Stomach (tissue), 19 donors: ENCODE measurements at places on chromosomes 12 and 14. TPM values are rescaled to one million over a fixed set of nuclear protein-coding genes. Genes with fewer than 3 reads are reported as not detected.

The TTC9 gene
- total RNA-seq: not detected

- DNase-seq: peak; percentile 92
Measured at GRCh38 chr12:98418357-98419075, 96.9 kb upstream of the TMPO start.

The KSR2 gene
- total RNA-seq: not detected

- DNase-seq: peak; percentile 82
Measured at GRCh38 chr12:117968826-117969659, at the start of gene KSR2. TSS of gene KSR2 (minus strand) at chr12:117968990. CDS start at chr12:117968255, 735 bp downstream.

The ITPK1 gene
- 23.3 TPM for total RNA-seq

DNA sequence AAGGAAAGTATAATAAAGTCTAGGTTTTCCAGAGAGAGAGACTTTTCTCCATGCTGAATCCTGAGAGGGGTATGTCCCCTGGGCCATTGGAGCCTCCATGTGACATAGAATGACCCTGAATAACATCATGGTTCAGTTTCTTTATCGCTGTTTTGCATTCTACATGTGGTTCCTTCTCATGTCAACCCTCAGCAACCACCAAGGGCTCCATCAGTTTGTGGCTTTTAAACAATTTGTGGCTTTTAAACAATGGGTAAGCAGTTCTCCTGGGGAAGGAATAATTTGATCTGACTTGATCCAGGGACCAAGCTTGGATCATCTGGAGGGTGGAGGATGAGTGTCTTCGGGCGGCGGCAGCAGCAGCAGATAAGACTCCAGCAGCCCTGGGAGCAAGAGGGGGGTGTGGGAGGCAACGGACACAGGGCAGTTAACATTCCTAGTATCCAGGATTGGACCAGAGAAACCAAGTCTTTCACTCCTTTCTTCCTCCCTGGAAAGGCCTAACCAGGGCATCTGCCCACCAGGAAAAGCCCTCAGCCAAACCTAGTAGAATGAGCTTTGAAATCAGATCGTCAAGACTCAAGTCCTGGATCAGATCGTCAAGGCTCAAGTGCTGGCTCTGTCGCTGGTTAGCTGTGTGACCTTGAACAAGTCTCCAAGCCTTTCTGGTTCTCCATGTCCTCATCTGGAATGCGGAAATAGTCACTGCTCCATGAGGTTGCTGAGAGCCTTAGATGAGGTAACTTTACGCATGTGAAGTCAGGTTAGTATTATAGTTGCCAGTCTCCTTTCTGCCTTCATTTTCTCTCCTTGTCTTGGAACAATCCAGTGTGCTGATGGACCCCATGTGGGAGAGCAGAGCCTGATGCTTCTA, 27.8 kb upstream of the FAM222A start:
- DNase-seq: no peak

GRCh38 chr12:6468283-6468575, 2.2 kb downstream of the VAMP1 start:
- DNase-seq: no peak

The JDP2 gene
- total RNA-seq: 21.6 TPM

DNA sequence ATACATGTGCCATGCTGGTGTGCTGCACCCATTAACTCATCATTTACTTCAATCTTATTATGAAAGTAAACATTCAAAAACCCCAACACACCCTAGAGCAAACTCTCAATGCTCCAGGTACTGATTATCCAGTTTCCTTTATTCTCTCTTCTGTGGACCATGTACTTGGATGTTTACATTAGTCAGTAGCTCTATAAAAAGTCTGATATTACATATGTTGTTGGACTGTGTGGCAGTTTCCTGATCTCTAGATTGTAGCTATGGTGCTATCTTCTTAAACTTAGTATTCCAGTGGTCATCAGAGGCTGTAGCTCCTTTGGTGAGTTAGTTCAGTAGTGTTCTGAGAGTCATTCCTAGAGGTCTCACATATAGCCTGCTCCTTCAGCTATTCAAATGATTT, 25.1 kb upstream of the ITGA5 start:
- no peak for DNase-seq

GRCh38 chr14:42710071-42710470, 1103.4 kb downstream of the LRFN5 start:
- no peak for DNase-seq

GRCh38 chr14:53365486-53366130, 212.5 kb upstream of the DDHD1 start:
- no peak for DNase-seq

The CAPS2 gene
- total RNA-seq: 1.4 TPM

The CLBA1 gene
- 3.5 TPM for total RNA-seq

The BCL2L14 gene
- total RNA-seq: 32.7 TPM

- DNase-seq: no peak
Measured at GRCh38 chr14:105486163-105486973, at the start of gene CRIP1. TSS of gene CRIP1 (plus strand) at chr14:105486886. CDS start at chr14:105487260, 374 bp downstream.

The KIF5A gene
- total RNA-seq: 1.8 TPM

DNA sequence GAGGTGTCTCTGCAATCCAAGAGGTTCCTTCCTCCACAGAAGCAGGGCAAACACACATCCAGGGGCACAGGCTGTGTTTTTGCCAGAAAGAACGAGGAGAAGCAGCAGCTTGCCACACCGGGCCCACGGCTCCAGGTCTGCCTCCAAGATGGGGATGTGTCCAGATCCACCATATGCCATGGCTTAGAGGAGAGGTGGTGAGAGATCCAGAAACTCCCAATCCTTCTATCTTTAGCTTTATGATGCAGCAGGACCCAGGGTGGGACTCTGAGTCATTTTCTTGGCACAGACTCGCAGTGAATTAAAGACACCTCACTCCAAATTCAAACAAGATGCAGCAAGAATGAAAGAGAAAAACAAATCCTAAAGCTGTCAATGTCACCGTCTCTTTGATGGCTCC, 481.4 kb upstream of the TMEM132C start:
- DNase-seq: no peak

- DNase-seq: no peak
Measured at GRCh38 chr12:130131801-130132200, 30.5 kb upstream of the FZD10 start.

DNA sequence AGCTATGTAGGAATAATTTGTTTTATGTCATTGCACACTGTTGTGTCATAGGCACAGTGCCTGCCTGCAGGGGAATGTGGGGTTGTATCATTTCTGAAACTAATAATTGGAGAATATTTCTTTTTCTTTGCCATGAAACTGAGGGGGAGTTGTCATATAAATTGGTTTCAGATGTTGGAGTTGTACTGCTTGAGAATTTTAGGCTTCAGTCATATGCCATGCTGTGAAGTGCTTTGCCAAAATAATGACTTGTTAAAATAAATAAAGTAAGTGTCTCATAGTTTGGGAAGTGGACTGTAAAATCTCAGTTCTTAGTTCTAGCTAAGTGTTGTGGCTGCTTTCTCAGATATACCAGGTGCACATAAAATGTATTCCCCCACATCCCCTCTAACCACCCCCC, 116.8 kb downstream of the DAAM1 start:
- no peak for DNase-seq

DNA sequence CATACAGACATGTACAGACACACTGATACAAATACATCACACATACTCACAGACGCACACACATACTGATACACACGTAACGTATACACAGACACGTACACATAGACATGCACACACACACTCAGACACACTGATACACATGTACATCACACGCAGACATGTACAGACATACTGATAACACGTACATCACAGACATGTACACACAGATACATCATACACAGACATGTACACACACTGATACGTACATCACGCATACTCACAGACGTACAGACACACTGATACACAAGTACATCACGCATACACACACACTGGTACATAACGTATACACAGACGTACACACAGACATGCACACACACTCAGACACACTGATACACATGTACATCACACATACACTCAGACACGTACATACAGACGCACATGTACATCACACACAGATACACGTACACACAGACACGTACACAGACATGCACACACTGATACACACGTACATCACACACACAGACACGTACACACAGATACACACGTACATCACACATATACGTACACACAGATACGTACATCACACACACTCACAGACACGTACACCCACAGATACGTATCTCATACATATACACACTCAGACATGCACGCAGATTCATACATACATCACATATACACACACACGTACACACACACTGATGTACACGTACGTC, 5.1 kb downstream of the ZNF605 start:
- no peak for DNase-seq

GRCh38 chr14:70635971-70636595, 5.6 kb upstream of the TTC9 start:
- DNase-seq: no peak

The SIX1 gene
- not detected for total RNA-seq

- DNase-seq: no peak
Measured at GRCh38 chr14:36901861-36902260, 240.2 kb downstream of the PAX9 start.

DNA sequence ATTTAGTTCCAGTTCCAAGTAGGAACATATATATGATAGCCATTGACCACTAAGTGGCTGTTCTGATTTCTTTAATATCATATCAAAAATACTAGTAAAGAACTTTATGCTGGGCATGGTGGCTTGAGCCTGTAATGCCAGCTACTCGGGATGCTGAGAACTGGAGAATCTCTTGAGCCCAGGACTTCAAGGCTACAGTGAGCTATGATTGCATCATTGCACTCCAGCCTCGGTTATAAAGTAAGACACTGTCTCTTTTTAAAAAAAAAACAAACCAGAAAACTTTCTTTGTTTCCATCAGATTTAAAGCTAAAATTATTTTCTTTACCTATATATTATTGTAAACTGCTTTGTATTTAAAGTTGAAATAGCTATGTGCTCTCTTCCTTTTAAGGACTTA, 127.0 kb downstream of the SCAF11 start:
- no peak for DNase-seq

GRCh38 chr12:22709292-22709691, 84.3 kb downstream of the ETNK1 start:
- peak; percentile 49 for DNase-seq

DNA sequence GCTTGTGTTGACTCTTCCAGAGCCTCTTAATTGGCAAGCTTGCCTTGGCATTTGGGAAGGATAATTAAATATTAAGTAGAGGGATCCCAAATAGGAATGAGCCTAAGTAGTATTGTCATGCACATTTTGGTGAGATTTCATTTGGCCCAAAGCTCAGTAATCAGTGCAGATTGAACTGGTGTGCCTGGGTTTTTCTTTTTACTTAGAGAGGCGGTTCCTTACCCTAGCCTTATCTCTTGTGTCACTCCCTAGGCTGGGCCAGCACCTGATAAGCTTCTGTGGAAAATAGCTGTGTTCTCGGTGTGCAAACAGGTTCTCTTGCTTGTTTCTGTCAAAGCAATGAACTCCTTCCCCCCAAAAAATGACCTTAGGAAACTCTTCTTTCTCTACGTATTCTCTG, 9.3 kb upstream of the B4GALNT3 start:
- DNase-seq: peak; percentile 80

GRCh38 chr12:6819106-6820030, 2.3 kb upstream of the GPR162 start:
- DNase-seq: no peak

DNA sequence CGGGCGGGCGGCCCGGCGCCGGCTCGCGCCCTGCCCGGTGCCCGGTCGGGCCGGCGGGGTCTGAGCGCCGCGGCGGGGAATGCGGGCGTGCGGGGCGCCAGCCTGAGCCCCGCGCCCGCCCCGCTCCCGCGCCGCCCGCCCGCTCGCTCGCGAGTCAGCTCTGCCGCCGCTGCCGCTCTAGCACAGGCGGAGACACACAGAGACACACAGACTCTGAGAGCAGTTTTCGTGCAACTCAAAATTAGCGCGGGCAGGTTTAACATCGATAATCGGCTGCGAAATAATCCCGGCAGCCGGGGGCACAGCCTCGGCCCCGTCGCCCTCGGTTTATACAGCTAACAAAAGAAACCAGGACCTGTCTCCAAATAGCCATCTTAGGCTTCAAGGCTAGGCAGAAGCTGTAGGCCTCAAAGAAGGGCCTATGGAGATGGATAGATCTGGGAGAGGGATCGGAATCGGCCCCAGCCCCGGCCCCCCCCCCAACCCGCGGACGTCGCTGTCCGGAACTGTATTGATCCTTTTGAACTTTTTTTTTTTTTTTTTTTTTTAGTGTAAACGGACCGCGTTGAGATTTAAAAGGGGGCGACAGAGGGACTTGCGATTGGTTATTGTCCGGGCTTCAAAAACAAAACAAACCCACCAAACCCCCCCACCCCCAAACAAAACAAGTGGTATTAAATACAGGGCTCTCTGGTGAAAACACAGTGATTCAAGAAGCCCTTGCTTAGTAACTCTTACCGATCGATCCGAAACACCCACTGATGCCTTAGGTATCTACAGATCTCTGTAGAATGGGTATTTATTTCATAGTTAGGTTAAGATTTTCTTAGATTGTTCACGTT, 1.1 kb downstream of the ARID2 start:
- peak; percentile 42 for DNase-seq

GRCh38 chr12:111436811-111437210, 31.1 kb downstream of the SH2B3 start:
- no peak for DNase-seq

The TTC7B gene
- 48.7 TPM for total RNA-seq

DNA sequence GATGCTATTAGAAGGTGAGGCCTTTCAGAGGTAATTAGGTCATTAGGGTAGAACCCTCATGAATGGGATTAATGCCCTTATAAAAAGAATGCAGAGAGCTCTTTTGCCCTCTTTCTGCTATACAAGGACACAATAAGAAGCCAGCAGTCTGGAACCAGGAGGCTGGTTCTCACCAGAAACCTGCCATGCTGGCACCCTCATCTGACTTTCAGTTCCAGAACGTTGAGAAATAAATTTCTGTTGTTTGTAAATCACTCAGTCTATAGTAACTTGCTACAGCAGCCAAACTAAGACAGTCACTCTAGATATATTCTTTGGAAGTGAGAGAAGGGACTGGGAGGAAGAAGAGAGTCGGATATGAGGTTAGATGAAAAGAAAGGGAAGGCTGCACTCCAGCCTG, 125.0 kb upstream of the MYF6 start:
- DNase-seq: no peak

The RNASE7 gene
- total RNA-seq: 2.6 TPM

DNA sequence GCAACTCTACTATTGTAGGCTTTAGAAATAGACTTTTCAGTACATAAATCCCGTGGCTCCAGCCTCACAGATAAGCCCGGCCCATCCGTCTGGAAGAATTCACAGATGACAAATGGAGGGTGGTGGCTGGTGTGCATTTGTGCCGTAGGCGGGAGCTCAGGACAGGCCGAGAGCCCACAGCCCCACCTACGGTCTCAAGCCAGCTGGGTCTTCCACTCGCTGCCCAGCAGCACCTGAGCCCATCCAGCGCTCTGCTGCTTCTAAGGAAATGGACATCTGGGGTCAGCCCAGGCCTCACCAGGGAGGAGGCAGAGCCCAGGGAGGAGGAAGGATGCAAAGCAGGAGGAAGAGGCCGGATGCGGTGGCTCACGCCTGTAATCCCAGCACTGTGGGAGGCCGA, 72.8 kb downstream of the KIF26A start:
- DNase-seq: no peak

The LMNTD1 gene
- total RNA-seq: not detected
